ENCODE measurements at places on chromosomes 6 and 20.
A peak's percentile ranks its signal among the peaks of the same experiment; 100 is the strongest.

DNA sequence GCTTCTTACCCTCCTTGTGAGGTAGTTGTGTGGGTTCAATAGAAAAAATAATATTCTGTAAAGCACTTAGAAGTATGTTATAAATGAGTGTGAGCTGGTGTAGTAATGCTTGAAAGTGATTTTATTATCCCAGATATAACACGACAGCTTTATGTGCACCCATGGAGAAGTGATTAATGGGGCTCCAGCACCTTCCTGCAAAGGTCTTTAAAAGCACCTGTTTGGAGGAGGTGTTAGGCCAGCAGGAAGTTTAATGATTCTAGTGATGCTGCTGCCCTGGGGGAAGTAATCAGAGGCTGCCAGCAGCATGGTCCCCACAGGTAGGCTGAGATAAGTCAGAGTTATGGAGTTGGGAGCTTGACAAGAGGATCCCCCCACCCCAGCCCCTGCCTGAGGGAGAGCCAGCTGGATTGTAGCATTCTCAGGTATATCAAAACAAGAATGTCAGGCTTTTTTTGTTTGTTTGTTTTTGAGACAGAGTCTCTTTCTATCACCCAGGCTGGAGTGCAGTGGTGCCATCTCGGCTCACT is 166.3 kb downstream of the PHACTR1 start:
- DNase-seq, result no peak

DNA sequence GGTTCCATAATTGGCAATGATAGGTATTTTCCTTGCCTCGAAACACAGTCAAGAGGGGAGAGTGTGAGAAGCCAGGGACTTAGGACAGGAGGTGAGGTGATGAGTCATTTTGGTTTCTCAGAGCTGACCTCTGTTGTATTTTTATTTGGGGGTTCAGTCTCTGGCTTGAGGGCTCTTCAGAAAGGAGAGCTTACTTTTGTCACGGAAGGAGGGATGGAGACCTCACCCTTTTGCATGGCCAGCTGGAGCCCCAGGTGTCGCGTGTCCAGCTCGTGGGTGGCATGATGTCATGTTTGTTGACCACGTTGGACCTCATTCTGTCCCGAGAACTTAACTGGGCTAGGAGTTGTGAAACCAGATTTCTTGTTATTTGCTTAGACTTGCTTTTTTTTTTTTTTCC is 293.9 kb downstream of the QKI start:
- DNase-seq, result no peak

DNA sequence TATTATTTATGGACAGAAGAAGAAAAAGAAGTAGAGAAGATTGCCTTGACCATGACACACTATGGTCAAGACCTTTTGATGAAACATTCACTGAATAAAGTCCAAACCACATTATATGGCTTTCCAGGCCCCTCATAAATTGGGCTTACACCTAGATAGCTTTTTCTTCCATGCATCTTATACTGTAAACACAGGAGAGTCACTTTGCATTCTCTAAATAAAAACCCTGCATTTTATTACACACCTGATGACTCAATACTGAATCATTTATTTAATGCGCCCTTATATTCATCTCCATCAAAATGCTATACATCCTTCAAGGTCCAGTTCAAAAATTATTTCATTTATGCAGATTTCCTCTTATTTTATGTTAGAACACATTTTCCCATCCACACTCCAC is 78.0 kb downstream of the COL21A1 start:
- DNase-seq, result no peak

DNA sequence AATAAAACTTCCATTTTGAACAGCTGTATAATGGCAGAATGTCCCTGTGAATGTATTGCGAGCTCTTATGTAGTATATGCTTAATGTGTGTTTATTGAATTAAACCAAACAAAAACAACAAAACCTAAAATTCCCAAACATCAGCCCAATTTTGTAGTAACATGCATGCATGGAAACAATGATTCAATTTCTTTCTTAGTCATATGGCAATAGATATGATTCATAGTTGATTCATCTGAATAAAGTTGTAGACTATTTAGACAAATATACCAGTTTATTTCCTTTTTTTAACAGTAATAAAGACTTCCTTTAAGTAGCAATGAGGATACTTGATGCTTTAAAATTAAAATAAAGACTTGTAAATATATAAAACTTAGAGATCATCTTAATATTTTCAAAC is 670.6 kb downstream of the CD109 start:
- no peak for DNase-seq

DNA sequence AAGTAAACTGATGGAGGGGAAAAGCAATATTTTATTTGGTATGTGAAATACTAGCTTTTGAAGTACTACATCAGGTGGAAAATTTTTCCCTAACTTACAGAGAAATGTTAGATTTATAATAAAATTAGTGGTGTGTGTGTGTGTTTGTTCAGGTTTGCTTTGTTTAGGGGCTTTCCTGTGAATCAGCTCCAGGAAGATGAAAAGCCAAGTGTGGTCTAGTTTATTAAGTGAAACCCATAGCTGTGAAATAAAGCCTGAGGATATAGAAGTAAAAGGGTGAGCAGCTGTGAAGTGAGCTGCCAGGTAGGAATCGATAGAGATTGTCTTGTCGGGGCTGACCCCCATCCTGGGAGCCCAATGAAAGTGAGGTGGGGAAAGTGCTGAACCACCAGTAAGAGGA is 347.6 kb upstream of the IMPG1 start:
- no peak for DNase-seq

DNA sequence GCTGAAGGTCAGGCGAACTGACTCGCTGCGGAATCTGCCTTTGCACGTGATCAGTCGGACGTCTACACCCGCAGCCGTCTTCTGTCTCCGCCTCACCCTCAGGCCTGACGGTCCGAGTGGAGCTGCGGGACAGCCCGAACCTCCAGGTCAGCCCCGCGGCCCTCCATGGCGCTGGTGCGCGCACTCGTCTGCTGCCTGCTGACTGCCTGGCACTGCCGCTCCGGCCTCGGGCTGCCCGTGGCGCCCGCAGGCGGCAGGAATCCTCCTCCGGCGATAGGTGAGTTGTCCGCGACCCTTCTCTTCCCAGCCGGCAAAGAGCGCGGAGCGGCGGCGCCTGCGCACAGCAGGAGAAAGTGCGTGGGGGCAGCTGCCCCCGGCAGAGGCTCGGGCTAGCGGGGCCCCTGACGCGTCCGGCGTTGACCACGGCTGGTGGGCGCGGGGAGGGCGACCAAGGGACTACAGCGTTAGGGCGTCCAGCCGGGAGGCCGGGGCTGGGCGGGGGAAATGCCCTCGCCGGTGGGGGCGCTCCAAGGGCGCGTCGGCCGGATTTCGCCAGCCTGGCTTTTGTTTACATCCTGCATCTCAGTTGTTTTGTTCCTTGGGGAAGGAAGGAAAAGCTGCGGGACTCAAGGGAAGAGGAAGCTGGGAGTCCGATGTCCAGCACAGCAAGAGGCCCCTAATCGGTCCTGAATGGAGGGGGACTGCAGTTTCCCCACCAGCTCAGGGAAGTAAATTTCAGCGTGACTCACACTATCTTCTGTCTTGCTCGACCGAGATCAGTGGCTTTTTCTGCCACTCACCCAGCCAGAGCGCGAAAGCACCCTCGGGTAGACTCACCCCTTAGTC is at the start of gene SMPDL3A:
SMPDL3A (plus strand) TSS at position 77 of the 846 bp plus-strand sequence; CDS start at position 166, 89 bp downstream.
- DNase-seq, result no peak

DNA sequence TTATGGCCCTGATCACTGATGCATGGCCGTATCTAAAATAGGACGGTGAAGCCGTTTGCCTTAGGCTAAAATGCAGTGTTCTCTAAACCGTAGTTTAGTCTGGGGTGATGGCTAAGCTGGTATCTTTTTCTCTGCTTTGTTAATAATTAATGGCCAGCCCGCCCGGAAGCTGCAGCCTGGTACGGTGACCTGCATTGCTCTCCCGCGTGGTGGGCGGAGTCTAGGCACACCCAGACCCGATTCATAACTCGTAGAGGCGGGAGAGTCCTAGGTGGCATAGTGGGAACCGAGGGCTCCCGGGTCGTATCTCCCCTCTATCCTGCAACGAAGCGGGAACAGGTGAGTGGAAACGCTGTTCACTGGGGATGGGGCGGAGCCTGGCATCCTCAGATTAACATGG is 5.5 kb downstream of the CDH4 start:
- DNase-seq, result no peak

- no peak for DNase-seq
Observed at GRCh38 chr6:13370623-13371022, 42.3 kb upstream of the TBC1D7 start.

DNA sequence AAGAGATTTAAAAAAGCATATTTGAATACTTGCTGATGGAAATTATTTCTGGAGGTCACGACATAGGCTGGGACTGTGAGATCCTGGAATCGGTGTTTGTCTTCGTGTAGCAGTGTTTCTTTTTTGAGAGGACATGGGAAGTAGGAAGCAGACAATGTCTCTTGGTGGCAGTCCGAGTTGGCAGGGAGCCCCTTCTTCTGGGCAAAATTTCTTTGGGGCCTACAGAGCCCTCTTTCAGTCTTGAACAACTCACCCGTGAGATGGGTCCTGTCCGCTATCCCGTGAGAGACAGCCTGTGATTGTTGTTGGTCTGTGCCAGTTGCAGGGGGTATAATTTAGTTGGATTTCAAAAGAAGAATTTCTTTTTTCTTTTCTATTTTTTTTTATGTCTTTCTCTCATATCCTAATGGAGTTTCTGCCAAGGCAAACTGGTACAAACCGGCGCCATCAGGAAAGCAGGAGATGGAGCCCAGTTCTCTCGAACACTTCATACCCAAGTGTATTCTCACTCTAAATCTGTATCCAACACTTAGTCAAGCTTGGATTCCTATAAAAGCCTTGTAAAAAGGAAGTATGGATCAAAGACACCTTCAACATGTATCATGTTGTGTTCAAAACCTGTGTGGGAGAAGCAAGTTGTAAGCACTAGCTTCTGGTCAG is 785.1 kb downstream of the MAFB start:
- no peak for DNase-seq

DNA sequence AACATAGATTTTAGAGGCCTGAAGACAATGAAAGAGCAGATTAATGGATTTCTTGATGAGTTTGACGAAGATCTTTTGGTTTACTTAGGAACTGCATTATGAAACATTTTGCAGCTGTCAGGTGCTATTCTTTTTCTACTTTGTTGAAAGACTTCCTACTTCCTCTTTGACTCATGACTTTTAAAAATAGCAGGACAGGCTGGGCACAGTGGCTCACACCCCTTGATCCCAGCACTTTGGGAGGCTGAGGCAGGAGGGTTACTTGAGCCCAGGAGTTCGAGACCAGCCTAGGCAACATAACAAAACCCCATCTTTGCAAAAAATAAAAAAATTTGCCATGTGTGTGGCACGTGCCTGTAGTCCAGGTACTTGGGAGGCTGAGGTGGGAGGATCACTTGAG is 52.0 kb downstream of the ITCH start:
- peak; percentile 8 for DNase-seq

- peak; percentile 100 for DNase-seq
Observed at GRCh38 chr6:152094992-152095592, 287.6 kb downstream of the ESR1 start.

DNA sequence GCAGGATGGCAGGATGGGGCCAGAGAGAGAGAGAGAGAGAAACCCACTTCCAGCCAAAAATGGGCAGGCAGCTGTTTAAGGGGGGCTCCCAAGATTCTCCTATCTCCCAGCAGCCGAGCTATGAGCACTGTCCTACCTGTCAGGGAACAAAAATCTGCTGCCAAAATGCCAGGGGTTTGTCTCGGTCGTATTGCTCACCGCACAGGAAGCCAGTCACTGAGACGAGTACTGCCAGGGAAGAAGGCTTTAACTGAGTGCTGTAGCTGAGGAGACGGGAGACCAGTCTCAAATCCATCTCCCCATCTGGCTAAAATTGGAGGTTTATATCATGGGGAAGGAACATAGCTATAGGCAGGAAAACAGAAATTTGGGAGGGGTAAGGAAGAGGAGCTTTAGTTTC is 22.3 kb downstream of the GGTLC1 start:
- DNase-seq, result no peak

- no peak for DNase-seq
Observed at GRCh38 chr20:35742741-35743523, 872 bp upstream of the RBM39 start.

- DNase-seq, result no peak
Observed at GRCh38 chr6:151233731-151234130, 6.0 kb upstream of the AKAP12 start.
